NCI-H446 (cell line): ENCODE measurements at places on chromosomes 3 and 15.

DNA sequence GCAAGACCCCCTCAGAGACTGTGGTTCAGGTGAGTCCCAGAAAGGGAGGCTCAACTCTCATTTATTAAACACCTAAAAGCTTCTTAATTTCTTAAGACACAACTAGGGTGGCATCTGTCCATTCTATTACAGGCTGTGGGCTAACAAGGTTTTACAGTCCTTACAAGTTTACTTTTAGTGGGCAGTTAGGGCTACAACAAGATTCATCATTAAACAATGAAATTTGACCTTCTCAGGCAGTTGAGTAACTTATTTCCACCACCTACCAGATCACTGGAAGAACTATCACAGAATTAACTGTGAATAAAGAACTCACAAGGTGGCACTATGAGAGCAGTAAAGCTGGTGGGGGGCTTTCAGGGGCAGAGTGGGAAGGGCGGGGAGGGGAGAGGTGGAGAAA is 132.6 kb downstream of the PLD1 start:
- DNase-seq: no peak

DNA sequence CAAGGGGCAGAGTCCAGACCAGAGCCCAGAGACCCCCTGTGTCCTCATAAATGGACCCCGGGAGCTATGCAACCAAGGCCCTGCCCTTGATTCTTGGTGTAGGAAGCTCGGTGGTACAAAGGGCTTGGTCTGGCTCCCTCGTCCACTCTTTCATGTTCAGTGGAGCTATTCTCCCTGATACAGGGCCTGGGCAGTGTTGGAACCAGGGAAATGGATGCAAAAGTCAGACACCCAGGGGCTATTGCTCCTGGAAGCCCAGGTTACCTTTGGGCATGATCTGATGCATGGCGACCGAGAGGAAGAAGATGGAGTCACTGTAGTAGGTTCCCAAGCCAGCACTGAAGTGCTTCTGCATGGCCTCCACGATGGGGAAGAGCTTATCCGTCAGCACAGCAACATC is 44.5 kb downstream of the XXYLT1 start:
- no peak for DNase-seq

GRCh38 chr15:77239882-77240608 is 169.1 kb upstream of the TSPAN3 start:
- no peak for DNase-seq

GRCh38 chr3:56775838-56776555 is 25.8 kb downstream of the ARHGEF3 start:
- no peak for DNase-seq

DNA sequence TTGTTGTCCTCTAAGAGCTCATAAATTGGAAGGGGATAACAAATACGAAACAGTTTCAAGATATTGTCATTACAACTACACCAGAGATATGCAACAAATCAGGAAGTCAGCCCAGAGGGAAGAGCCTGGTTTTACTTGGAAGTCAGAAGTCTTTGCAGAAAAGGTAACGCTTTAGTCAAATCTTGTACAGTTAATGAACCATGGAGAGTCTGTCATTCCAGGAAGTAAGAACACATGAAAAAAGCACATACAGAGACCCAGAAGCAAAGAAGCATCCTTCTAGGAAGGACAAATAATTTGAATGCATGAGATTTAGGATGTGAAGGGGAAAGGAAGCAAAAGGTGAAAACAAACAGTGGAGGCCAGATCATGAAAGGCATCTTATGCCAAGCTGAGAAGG is 19.6 kb downstream of the DYNC1LI1 start:
- no peak for DNase-seq

DNA sequence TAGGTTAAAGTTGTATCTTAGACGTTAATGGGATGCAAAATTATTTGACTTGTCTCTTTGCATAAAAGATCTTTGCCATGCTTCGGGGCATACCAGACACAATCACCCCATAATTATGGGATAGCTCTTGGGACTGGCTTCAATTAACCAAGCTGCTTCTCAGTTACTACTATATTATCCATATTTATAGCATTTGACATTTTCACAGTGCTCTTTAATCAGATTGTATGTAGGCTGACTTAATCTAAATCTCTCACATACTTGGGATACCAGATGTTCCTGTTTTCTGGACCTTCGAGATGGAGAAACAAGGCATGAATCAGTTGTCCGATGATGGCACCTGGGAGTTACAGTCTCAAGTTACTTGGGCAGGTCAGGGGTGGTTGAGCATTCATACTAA is 27.2 kb upstream of the ABHD17C start:
- DNase-seq: no peak

- no peak for DNase-seq
These were observed 63.9 kb downstream of the RBM6 start for GRCh38 chr3:50003824-50004223.

DNA sequence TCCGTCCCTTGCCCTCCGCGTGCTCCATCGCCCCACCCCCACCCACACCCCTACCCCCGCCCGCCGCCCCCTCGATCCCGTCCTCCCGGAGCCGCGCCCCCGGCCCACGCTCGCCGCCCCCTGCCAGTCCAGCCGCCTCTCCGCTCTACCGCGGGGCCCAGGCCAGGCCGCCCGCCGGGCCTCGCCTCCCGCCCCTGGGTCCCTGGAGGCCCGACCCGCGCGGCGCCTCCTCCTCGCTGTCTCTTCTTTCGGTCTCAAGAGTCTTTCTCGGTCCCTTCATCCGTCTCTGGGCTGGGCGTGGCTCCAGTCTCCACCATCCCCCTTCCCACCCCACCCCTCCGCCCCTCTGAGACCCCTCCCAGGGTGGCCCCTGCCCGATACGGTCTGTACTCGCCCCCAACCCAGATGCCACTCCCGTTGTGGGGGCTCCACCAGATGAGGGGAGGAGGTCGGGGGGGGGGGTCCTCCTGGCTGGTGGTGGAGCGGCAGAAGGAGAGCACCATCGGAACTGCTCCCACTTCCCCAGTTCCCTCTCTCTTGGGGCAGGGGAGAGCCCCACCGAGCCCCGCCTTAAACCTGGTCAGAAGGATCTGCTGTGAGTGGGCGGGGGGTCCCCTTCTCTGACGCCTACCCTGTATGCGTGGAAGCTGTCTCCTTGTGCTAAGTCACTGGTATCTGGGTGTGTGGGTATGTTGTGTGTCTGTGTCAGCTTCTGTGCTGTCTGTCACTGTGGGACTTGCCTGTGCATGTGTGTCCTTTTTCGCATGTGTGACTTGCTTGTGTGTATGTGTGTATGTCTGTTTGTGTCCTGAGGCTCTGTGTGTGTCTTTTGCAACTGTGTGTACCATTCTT is 1.0 kb downstream of the PRKCD start:
- DNase-seq: no peak

DNA sequence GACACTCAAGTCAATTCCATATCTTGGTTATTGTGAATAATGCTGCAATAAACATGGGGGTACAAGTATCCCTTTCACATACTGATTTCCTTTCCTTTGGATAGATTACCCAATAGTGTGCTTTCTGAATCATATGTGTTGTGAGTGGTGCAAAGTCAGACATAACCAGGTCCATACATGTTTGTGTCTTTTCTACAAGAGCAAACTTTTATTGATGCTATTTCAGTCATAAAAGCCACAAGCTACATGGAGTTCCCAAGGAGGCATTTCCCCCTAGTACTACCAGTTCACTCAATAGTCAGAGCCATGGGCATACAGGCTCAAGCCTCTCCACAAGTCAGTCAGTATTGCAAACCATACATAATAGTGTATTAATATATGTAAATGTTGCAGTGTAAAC is 10.1 kb downstream of the CEP63 start:
- DNase-seq: no peak

- no peak for DNase-seq
These were observed 1.0 kb upstream of the MELTF start for GRCh38 chr3:197030379-197031314.
